Activated T-helper 1 cell treated with anti-CD3 and anti-CD28 coated beads, Interleukin-2, amount 50 U/mL, for 16 hours (primary cell): ENCODE measurements at places on chromosomes 12 and 14.
A peak's percentile ranks its signal among the peaks of the same experiment; 100 is the strongest.

GRCh38 chr14:94132285-94132887 lies 3.0 kb upstream of the IFI27L2 start:
- peak; percentile 42 for DNase-seq

DNA sequence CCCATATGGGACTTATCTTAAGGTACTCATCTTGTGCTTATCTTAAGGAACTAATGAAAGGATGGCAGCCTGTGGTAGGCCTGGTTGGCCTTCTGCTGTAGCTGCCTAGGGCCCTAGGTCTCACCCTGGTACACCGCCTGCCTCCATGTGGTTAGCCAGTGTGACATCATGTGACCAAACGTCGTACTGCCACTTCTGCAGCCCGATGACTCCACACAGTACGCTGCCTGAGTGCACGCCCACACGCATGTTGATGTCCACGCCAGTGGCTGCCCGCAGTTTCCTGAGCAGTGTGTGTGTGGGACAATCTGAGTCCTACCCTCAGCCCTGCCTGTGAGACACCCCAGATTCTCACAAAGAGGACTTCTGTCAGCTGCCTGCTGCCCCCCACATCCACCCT lies 5.1 kb downstream of the ADCY4 start:
- DNase-seq = peak; percentile 23

DNA sequence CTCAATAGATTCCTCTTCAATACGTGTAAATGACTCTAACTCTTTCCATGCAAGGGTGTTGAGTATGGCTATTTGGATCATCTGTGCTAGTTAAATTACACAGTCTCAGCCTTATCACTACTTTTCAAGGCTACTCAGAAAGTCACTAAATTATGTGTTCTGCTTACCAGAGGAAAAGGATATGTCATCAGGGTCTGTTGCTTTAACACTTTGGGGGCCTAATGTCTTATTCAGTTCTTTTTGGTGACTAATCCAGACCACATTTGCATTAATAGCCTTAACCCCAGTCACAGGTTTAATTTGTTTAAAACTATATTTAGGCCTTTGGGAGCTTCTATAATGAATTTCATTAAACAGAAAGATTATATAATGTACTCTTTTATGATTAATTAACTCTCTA lies 649.3 kb downstream of the RPS29 start:
- DNase-seq = no peak

DNA sequence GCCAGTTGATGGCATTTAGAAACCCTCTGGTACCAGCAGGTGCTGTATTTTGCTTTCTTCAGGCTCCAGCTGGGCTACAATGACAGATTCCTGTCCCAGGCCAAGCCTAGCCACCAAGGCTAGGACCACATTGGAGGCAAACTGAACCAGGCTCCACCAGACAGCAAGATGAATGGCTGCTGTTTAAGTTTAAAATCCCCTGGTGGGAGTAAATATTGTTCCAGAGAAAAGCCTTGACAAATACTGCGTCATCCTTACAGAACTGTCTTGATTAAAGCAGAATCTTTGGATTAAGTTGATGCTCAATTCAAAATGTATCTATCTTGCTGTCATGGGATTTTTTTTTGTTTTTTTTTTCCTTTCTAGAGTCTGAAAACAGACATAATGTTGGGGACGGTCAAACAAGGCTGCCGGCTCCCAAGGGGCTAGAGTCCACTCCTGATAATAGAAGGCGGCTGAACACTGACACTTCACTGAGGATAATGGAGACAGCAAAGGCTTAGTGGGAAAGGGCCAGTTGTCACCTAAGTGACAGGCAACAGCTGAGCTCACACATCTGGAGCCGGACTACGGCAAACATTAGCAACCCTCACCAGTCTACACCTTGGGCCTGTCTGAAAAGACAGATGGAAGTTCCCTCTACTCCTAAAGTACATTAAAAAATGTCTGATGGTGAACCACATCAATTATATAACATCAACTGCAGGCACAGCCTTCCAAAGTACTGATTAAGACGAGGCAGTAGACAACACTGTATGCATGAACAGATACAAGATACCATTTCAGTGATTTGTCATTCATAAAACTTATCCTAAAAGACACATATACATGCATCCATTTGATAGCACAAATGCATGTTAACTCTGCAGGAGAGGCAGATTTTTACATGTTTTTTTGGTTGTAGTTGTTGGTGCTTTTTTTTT lies 1.7 kb downstream of the PRICKLE1 start:
- DNase-seq = no peak

- DNase-seq = no peak
Observed at GRCh38 chr14:50947446-50947845, 3.2 kb upstream of the PYGL start.

DNA sequence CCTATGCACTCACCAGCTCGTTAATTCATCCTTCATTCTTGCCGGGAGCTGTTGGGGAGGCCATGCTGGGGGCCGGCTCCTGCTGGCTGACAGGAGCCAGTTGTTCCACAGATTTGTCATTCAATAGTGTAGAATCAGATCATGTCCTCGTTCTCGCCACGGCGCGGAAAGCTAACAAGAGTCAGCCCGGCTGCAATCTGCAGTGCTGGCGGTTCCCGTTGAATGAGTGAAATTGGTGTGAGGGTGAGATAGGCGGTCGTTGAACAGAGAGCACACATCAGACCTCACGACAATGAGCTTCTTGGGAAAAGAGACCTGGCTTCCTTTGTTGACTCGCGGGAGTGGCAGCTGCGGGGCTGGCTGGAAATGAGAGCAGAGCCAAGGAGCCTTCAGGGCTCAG lies 57.5 kb downstream of the KIF26A start:
- DNase-seq = no peak

DNA sequence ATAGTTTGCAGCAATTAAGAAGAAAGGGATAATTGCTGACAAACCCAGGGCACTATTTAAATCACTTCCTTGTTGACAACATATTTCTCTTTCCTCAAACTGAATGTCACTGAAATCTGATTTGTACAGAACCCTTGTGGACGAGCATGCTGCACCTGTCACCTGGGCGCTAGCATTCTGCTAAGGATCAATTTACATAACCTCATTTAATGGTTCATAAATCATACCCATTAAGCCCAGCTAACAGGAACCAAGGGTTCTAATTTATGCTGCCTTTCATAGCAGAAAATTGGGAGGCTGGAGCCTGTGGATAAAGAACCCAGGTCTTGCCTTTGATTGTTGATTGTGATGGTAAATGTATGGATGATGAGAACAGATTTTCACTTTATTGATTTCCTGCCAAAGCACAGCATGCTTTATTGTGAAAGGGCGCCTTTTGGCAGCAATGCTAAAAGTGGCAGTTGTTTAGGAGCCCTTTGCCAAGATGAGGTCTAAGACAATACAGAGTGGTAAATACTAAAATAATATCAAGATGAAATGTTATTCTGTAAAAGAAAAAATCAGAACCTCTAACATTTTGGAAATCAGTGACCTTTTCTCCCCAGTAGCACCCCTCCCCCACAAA lies 95.4 kb downstream of the NKX2-1 start:
- no peak for DNase-seq

GRCh38 chr12:15276088-15276698 lies 46.1 kb upstream of the PTPRO start:
- no peak for DNase-seq

GRCh38 chr14:68781161-68782021 lies 11.5 kb downstream of the ZFP36L1 start:
- DNase-seq = no peak

DNA sequence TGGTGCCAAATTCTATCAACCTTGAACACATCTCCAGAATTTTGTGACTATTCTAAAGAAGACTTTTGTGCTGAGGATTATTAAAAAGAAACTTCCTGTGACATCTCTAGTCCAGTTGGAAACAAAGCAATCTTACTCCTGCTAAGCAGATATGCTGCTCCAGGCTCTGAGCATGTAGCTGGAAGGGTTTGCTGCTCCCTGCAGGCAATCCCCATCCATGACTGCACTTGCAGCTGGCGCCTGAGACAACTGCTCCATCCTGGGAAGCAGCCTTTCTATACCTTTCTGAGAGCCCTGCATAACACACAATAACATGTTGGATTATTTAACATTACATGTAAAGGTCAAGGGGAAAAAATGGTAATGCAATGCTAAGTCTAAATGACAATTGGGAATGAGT lies 105.1 kb downstream of the NDUFA12 start:
- no peak for DNase-seq

- DNase-seq = no peak
Observed at GRCh38 chr12:116299665-116300328, 22.3 kb upstream of the MED13L start.

GRCh38 chr14:94295360-94296180 lies 2.5 kb upstream of the SERPINA10 start:
- no peak for DNase-seq

- no peak for DNase-seq
Observed at GRCh38 chr14:54447231-54447692, 6.1 kb upstream of the CNIH1 start.

DNA sequence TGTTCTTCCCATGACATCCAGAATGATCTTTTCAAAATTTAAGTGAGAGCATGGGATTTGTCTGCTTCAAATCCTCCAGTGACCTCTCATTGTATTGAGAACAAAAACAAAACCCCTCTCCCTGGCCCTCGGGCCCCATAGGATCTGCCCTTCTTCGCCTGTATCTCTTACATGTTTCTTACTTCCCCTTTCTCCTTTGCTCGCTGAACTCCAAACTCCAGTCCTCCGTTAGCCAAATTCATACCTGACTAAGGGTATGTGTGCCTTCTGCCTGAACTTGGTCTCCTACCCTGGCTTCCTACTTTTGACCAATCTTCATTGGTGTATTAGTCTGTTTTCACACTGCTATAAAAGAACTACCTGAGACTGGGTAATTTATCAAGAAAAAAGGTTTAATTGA lies 13.2 kb upstream of the TSPAN11 start:
- no peak for DNase-seq

GRCh38 chr14:25350021-25350420 lies 300.1 kb upstream of the STXBP6 start:
- DNase-seq = no peak

DNA sequence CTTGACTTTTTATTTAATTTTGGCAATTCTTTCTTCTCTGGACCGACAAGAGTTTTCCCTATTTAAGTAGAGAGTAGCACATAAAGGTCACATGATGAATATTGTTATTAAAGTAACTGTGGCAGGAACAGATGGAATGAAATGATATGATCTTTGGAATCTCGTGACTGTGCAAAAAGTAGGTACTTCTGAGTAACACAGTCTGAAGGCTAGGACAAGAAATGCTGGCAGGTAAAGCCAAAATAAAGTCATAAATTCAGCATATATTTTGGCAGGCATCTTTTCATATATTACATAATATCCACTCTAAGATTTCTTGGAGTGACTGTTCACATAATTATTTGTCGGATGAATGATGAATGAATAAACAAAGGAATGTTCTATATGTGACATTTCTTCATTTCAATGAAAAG lies 121.4 kb downstream of the EFCAB11 start:
- DNase-seq = no peak

GRCh38 chr12:132953771-132954170 lies 2.3 kb downstream of the ZNF605 start:
- no peak for DNase-seq

DNA sequence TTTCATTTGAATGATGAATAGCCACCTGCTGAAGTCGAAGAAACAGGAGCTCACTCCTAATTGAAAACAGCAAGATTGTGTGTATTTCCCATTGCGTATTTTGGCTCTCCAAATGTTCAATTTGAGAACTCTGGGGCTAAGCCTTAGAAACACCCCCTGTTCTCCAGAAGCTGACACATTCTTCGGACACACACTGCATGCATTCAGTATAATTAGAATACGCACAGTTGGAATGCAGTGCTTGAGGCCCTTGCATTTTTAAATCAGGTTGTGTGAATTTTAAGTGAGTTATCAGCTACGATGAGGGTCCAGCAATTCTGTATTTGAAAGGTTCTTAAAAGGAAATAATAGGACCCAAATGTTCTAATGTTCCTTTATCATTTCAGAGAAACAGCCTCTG lies 103.8 kb downstream of the PRKD1 start:
- no peak for DNase-seq

DNA sequence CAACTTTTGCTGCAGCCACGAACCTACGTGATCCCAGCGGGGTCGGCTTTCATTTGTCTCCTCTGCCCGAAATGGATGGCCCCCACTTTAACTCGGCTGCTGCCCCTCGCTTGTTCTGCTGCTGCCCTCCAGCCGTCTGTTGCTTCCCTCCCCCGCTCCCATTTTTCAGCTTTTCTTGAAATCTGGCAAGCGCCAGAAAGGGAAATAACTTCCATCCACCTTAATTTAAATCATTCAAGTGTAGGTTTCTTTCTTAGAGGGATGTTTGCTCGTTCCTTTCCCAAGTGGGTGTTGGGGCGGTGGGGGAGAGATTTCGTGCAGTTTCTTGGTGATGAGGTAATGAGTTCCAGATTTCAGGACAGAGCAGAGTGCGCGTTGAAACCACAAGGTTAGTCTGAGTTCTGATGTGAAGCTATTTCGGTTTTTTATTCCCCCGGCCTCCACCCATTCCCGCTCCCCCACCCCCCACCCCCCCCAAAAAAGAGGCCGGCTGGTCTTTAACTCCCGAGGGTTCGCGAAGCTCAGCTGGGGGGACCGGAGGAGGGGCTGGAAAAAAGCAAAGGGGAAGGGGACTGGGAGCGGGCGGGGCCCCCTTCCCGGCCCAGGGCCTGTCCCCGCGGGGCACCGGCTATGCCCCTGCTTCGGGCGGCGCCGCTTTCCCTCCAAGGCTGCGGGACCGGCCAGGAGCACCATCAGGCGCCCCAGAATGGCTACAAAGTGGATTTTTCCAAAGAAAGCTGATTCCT lies 2.2 kb upstream of the ZFP36L1 start:
- DNase-seq = no peak

DNA sequence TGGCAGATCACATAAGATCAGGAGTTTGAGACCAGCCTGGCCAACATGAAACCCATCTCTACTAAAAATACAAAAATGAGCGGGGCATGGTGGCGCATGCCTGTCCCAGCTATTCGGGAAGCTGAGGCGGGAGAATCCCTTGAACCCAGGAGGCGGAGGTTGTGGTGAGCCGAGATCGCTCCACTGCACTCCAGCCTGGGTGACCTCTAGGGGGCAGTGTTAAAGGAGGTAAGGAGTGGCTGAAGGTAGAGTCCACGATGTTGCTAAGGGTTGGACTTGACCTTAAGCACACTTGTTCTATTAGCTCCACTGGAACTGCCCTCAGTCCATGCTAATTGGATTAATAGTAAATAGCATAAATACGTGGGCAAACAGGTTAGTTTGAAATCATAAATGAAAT lies 62.4 kb upstream of the PSMC1 start:
- no peak for DNase-seq

- DNase-seq = no peak
Observed at GRCh38 chr12:10268037-10268436, 39.6 kb upstream of the KLRD1 start.

GRCh38 chr14:102901633-102902032 lies 20.8 kb upstream of the AMN start:
- no peak for DNase-seq

- DNase-seq = no peak
Observed at GRCh38 chr14:90487462-90487861, 90.6 kb downstream of the CALM1 start.

- DNase-seq = no peak
Observed at GRCh38 chr12:2288001-2288400, 235.2 kb downstream of the CACNA1C start.

- DNase-seq = no peak
Observed at GRCh38 chr14:103243764-103244737, 90.0 kb upstream of the EIF5 start.

GRCh38 chr12:26680727-26681455 lies 152.1 kb downstream of the ITPR2 start:
- no peak for DNase-seq
